NCI-H2171 (cell line): ENCODE measurements at places on chromosomes 3 and 15.

DNA sequence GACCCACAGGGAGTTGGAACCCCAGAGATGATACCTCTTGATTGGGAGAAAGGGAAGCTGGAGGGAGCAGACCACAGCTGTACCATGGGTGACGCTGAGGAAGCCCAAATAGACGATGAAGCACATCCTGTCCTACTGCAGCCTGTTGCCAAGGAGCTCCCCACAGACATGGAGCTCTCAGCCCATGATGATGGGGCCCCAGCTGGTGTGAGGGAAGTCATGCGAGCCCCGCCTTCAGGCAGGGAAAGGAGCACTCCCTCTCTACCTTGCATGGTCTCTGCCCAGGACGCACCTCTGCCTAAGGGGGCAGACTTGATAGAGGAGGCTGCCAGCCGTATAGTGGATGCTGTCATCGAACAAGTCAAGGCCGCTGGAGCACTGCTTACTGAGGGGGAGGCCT, 201.1 kb downstream of the AKAP13 start:
- DNase-seq: no peak

GRCh38 chr15:84949845-84950569, 31.6 kb upstream of the PDE8A start:
- DNase-seq: no peak

DNA sequence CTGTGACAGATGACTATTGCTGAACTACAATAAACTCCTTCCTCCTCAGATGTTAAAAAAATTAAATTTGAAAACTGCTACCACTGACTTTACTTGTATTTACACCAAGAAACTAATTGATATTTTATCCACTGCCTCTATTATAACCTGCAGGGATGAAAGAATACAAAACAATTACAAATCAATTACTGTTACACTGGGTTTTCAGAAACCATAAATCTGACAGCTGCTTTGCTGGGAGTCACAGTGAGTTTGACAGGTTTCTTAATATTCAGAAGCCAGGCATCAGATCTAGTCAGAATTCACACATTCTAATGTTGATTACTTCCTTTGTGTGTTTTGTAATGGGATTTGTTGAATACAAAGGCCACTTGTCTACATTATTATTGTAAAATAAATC, 252.6 kb upstream of the MRPL3 start:
- no peak for DNase-seq

- no peak for DNase-seq
Observed at GRCh38 chr15:64857421-64857820, 15.7 kb downstream of the PLEKHO2 start.

DNA sequence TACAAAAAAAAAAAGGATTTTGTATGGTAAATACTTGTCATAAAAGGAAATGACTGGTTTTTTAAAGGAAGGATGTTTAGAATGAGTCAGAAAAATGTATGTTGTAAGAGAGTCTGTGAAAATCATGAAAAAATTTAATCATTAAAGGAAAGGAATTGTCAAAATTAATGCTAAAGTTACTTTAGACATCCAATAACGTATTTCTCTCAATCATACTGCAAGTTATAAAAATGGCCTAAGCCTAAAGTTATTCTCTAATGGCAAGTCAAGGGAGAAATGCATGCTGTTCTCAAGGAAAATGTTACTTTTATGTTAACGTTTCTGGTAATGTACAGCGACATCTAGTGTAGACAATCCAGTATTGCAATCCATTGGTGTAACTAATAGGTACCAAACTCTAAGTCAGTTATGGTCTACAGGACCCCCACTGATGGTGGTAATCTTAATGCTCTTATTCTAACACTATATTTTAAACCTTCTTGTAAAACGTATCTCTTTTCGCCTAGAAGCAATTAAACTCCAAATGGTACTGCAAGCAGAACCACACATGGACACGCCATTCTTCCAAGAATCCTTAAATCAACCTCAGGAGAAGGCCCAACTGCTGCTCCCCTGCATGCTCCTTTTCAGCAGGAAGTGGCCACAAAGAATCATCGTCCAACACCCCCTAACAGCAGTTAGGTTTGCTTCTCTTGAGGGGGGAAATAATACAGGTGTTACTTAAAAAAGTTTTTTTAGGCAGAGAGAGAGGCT, 35.2 kb downstream of the NCEH1 start:
- DNase-seq: no peak

- no peak for DNase-seq
Observed at GRCh38 chr3:194836661-194837060, 151.0 kb downstream of the FAM43A start.

GRCh38 chr15:85706779-85707518, 87.8 kb downstream of the KLHL25 start:
- DNase-seq: no peak

GRCh38 chr3:12451481-12451880, 32.8 kb upstream of the TSEN2 start:
- no peak for DNase-seq
